ENCODE measurements at places on chromosomes 2 and 18.

DNA sequence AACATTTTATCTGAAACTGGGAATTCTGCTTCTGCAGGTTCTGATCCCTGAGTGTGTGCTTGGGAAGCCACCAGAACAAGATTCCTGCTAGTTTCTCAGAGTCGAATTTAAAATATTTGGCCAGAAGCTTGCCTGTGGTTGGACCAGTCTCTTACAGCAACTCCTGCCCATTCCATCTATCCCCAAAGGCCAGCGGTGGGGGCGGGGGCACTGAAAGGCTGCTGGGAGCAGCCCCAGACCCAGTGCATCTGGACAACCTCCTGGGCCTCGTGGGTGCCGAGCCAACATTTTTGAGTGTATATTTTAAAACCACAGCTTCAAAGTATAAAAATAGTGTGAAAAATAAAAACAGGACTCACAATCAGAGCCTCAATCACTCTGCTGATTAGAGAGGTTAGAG lies 38.6 kb upstream of the ZFP36L2 start:
- no peak for DNase-seq

- DNase-seq: peak; percentile 36
Observed at GRCh38 chr18:48408727-48409590, at the start of gene ZBTB7C. Gene ZBTB7C (minus strand): TSS chr18:48409383.

DNA sequence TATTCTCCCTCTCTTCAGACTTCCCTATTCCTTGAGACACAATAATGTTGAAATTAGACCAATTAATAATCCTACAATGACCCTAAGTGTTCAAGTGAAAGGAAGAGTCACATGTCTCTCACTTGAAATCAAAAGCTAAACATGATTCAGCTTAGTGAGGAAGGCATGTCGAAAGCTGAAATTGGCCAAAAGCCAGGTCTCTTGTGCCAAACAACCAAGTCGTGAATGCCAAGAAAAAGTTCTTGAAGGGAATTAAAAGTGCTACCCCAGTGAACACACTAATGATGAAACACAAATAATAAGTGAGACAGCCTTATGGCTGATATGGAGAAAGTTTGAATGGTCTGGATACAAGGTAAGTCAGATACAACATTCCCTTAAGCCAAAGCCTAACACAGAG lies 115.4 kb downstream of the PXDN start:
- no peak for DNase-seq

GRCh38 chr18:79521416-79522205 lies 125.9 kb downstream of the NFATC1 start:
- no peak for DNase-seq

- DNase-seq: no peak
Observed at GRCh38 chr2:8211384-8211783, 470.5 kb upstream of the ID2 start.

DNA sequence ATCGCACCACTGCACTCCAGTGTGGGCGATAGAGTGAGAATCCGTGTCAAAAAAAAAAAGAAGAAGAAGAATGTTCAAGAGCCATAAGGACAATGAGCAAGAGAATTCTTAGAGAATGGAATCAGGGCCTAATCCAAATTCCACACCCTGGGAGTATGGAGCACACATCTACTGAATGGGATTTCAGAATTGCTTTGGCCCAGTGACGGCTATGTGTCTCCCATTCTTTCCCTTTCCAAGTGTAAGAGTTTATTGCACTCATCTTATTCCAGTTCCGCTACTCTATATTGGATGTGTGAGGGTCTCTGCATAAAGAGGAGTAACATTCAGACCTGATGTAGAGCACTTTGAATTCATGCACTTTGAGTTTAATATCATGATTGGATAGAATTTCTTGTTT lies 5.9 kb upstream of the RBM43 start:
- DNase-seq: no peak

DNA sequence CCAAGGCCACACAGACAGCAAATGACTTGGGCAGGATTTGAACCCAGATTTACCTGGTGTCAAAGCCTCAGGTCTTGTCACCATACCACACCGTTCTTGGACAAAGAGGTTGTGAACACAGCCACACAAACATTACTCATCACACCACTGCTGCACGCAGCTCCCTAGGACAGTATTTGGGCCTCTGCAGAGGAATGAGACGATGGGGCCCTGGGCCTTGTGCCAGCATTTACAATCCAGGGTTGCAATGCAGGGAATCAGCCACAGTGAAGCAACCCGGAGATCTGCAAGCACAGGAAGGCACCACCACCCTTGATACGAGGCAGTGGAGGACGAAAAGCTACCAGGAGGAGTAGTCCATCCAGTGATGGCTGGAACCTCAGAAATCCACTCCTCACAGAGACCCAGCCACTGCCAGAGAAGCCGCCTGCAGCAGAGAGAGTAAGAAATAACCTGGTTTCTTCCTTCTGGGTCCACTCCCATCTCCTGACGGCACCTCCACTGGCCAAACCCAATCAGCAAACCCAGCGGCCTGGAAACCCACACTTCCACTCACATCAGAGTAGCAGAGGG lies 3.7 kb upstream of the MTCL1 start:
- DNase-seq: no peak

GRCh38 chr18:6414118-6414722 lies 491 bp downstream of the L3MBTL4 start:
- DNase-seq: peak; percentile 70

GRCh38 chr2:65349863-65350262 lies 82.5 kb downstream of the SPRED2 start:
- DNase-seq: peak; percentile 61

- no peak for DNase-seq
Observed at GRCh38 chr2:184564092-184564491, 34.2 kb upstream of the ZNF804A start.

- DNase-seq: no peak
Observed at GRCh38 chr18:52465391-52465790, 125.4 kb downstream of the DCC start.

DNA sequence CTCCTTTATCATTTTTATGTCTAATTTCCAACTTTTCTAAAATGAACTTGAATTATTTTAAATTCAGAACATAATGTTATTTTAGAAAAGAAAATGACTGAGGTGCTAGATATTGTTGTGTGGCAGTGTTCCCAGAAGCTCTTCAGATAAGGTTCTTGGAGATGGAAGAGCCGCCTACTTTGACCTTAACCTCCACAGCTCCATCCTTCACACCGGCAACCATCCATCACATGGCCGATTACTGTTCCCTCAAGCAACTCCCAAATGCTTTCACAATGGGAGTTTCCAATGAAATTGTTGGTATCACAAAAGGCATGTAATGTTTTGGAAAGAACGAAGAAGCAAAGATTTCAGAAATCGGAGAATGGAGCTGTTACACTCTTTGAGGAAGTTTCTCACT lies 193.9 kb upstream of the SALL3 start:
- no peak for DNase-seq

GRCh38 chr2:138060301-138060635 lies 96.0 kb downstream of the HNMT start:
- peak; percentile 75 for DNase-seq

DNA sequence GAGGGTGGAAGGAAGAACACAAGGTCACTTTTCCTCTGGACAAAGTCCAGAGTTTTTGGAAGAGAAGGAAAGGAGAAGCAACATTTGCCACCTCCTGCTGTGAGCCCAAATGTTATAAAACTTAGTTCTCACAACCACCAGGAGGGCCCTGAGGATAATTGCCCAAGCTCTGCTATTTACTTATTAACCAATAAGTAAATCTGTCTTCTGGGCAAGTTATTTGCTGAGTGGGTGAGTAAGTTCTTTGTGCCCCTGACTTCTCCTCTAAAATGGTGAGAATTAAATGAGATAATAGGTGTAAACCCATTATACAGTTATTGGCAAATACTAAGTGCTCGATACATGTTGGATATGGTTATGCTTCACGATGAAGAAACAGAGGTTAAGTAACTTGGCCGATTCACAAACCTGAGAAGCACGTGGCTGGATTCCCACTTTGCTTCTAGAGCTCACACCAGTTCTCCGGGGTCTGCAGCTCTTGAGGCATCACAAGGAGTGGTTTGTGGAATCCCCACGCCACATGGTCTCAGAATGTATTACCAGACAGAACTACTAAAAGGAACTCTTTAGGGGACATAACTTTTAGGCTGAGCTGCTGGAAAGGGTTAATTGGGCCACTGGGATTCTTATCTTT lies 164.1 kb downstream of the MYCN start:
- no peak for DNase-seq

- DNase-seq: no peak
Observed at GRCh38 chr2:219557791-219558785, 13.3 kb downstream of the OBSL1 start.

GRCh38 chr2:16069663-16069932 lies 129.2 kb downstream of the MYCN start:
- DNase-seq: no peak

All from common myeloid progenitor, CD34-positive (primary cell).